ENCODE measurements at places on chromosomes 5 and 9.

DNA sequence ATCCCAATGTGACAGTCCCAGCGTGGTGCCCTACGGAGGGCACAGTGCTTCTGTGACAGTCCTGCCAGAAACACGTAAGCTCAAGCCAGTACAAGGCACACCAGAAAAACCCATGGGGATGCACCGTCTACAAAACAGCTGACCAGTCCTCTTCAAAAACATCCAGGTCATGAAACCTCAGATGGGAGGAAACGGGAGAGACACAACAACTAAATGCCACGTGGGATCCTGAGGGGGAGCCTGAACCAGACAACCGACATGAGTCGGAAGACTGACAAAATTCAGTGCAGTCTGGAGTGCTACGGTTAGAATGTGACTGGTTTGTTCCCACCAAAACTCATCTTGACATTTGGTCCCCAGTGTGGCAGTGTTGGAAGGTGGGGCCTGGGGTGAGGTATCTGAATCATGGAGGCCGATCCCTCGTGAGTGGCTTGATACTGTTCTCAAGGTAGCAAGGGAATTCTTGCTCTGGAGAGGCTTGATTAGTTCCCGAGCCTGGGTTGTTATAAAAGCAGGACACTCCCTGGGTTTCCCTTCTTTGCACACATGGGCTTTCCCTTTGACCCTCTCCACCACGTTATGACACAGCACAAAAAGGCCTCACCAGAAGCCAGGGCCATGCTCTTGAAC lies 55.4 kb downstream of the ADAMTS2 start:
- DNase-seq: no peak

- DNase-seq: peak; percentile 50
Measured at GRCh38 chr5:95554331-95554646, 488 bp downstream of the SKIC3 start.

- DNase-seq: no peak
Measured at GRCh38 chr5:178435321-178436238, 154.6 kb downstream of the COL23A1 start.

DNA sequence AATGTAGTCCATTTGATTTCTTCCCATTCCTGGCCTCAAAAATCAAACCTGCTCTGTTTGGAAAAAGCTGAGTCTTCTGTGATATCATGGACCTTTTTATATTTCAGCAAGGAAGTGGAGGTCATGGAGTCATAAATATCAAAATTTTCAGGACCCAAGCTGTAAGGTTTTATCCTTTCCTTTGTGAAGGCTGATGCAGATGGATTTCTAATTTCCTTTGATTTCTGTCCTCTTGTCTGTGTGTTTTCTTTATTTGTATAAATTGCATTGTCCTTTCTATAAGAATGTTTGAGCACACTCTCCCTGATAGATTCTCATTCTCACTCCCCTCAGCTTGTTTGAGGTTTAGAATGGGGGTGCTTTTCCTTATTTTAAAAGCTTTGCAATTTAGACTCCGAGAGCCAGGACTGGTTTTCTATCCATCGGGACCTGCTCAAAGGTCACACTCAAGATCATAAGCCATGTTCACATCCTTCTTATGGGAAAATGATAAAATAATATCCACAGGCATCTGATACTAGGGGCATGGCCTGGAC lies 127.4 kb upstream of the TMEM161B start:
- no peak for DNase-seq

DNA sequence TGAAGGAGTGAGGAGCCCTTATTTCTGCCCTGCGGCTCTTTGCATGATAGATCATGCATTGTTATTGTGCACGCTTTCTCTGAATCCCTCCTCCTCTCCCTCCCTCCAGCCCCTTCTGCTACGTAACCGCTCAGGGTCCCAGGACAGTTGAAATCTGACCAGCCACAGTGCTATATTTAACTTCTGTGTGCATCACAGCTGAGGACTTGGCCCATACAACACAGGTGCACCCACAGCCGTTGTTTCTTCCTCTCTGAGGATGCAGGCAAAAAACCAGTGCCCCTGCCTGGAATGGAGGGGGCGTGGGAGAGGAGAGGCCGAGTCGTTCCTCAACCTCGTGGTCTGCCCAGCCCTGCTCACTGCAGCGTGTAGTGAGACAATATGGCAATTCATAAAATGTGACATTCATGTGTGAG lies 335.6 kb upstream of the CLINT1 start:
- no peak for DNase-seq

DNA sequence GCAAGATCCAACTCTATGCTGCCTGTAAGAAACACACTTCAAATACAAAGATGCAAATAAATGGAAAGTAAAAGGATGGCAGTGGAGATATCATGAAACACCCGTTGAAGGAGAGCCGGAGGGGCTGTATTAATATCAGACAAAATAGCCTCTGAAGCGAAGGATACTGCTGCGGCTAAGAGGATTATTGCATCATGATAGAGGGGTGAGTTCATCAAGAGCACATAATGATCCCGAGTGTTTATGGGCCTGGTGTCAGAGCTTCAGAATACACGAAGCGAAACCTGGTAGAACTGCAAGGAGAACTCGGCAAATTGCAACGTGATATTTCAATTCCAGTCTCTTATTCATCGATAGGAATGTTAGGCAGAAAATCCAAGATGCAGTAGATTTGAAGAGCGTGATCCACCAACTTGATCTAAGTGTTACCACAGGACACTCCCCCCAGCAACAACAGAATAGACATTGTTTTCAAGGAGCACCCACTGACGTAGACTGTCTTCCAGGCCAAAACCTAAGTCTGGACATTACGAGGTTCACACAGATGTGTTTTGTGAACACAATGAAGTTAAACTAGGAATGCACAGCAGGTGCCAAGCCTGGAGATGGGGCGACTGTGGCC lies 27.7 kb upstream of the QSOX2 start:
- DNase-seq: no peak

- DNase-seq: no peak
Measured at GRCh38 chr5:115530426-115530825, 14.1 kb downstream of the FEM1C start.

GRCh38 chr5:73143716-73144115 lies 23.3 kb downstream of the TMEM171 start:
- no peak for DNase-seq

DNA sequence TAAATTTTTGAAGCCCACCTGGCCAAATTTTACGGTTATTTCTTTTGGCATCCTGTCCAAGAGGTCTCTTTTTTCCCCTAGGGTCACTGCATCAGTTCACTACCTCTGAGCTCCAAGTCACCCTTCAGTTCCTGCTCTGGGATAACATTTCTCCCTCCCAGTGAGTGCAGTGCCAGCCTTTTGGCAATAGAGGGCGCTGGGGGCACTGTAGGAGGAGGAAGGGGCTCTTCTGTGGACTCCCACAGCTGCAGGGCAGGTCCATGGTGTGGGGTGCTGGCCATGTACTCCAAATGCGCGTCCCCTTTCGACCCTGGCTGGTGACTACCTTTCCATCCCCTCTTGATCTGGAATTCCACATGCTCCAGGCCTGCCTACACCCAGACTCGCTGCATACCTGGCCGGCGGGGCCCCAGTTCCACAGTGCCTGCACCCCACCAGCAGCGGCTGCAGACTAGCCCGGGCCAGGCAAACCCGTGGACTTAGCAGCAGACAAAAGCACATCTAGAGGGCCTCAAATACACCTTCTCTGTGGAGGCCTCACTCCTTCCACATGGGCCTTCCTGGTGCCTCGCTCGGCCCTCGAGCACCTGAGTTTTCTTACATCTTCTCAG lies 20.3 kb upstream of the NINJ1 start:
- no peak for DNase-seq

GRCh38 chr5:62692946-62693713 lies 114.5 kb downstream of the LRRC70 start:
- no peak for DNase-seq

DNA sequence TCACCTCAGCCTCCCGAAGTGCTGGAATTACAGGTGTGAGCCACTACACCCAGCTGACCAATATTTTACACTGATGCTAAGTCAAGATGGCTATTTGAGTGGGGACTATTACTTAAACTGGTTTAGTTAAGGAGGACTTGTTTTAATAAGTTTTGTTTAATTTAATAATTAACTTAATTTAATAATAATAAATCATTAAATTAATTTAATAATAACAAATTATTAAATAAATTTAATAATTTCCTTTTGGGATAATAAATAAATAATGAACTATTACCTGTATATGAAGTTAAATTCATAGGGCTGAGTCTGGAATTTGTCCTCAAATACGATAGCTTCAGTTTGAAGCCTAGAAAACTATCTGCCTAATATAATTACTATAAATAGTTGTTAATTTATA lies 665.1 kb upstream of the COX7C start:
- DNase-seq: no peak

- DNase-seq: no peak
Measured at GRCh38 chr5:140270008-140270407, 32.9 kb downstream of the PFDN1 start.

- DNase-seq: peak; percentile 37
Measured at GRCh38 chr9:71683598-71684235, 84.6 kb downstream of the CEMIP2 start.

DNA sequence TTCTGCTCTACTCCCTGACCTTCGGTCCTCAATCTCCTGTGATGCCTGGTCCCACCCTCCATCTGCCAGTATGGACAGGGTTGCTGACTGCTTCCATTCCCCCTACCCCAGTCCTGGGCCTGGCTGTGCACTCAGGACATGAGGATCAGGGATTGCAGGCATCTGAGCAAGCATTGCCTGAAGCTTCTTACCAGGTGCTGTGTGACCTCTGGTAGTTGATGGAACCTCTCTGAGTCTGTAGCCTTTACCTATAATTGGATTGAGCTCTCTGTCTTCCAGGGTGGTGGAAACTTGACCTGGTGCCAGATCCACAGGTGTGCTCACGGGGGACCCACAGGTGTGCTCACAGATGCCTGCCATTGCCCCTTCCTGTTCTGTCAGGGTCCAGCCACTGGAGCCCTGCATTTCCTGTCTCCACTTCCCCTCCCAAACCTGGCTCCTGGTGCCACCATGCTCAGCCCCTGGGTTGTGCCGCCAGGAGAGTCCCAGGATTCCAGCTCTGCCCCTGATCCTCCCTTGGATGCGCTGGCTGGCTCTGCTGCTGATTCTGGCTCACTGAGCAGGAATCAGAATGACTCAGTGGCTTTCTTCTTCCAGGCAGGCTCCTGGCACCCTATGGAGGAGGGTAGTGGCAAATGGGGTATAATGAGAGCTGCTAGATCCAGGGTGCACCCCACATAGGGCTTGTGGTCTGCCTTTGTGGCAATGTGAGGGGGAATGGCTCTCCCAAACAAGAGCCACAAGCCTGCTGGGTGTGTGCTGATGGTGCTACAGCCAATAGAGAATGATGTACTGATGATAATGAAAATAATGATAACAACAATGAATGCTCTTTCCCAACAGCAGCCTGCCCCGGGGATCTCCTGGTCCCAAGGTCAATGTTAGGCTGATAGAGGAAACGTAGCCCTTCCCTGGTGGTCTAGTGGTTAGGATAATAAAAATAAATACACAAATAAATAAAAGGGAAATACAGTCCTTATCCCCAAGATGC lies 35.2 kb upstream of the PSD2 start:
- no peak for DNase-seq

- no peak for DNase-seq
Measured at GRCh38 chr5:159511570-159511969, 181.3 kb upstream of the IL12B start.

DNA sequence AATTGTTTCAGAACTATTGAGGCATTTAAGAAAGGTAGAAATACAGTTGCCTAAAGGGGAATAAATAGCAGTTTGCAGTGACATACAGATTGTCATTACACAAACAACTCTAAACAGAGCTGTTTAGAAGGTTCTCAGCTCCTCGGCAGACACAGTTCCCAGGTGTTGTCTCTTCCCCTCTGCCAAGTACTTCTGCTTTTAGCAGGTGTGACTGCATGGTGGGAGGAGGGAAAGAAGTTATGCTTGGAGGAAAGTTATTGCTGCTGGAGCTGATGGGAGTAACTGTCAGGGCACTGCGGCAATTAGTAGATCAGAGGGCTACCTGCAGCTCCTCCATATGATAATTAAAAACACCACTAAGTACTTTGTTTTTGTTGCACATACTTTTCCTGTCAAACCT lies 14.5 kb downstream of the EDIL3 start:
- DNase-seq: no peak

DNA sequence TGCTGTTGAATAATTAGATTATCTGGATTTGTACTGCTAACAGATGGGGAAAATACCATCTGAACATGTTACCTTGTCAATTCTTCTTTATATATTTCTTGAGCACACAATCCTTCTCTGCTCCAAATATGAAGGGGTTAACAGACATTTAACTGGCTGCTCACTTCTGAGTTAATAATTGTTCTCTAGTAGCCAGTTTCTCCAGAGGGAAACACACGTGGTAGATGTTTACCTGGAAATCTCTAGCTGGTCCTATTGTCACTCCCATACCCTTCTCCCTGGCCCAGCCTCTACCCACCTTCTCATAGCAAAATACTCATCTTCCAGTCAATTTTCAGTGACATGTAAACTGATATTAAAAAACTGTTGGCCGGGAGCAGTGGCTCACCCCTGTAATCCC lies 101.5 kb upstream of the ZNF462 start:
- DNase-seq: no peak

DNA sequence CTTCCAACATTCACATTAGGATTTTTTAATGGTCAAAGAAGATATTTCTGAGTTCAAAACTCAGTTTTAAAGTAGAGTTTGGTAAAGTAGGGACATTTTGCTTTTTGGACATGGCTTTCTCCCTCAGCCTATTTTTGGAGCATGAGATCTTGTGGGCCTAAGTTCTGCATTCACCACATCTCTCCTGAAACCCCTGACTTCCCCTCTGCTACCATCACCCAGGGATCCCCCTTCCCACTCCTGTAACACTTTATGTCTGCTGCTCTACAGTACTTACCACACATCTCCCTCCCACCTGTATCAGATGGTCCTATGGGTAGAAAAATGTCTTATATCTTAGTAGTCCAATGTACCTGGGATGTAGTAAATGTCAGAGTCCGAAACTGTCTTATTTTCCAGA lies 48.2 kb upstream of the JAK2 start:
- no peak for DNase-seq

GRCh38 chr9:257957-258356 lies 43.3 kb downstream of the DOCK8 start:
- DNase-seq: no peak

DNA sequence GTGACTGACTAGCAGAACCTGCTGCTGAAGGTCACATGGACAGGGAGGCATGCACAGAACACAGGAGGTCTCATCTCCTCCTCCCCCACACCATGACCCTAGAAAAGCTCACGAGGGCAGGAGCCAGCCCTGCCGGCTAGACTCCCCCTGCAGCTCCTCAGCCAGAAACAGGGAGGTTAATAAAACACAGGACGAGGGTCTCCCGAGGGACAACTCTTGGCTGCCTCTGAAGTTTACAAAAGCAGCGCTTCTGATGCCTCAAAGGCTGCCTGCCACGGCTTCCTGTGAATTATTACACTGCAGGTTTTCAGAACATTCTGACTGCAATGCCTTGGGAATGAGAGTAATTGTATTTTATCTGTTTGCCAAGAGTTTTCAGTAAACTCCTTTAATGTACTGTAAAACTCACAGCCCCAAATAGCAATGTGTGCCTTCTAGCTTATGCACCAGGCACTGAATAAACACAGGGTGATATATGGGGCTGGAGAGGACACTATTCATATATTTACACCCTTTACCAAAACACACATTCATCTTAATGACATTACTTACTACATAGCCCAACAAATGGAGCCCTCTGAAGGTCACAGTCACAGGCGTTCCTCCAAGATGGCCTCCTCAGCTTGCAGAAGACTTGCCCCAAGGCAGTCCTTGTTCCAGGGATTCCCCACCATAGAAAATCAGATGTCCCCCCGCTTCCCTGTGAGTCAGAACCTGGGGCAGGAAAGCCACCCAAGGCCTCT lies 83.7 kb downstream of the C5orf15 start:
- peak; percentile 7 for DNase-seq
